ENCODE measurements at places on chromosomes 7 and 10.
A peak's percentile ranks its signal among the peaks of the same experiment; 100 is the strongest.

DNA sequence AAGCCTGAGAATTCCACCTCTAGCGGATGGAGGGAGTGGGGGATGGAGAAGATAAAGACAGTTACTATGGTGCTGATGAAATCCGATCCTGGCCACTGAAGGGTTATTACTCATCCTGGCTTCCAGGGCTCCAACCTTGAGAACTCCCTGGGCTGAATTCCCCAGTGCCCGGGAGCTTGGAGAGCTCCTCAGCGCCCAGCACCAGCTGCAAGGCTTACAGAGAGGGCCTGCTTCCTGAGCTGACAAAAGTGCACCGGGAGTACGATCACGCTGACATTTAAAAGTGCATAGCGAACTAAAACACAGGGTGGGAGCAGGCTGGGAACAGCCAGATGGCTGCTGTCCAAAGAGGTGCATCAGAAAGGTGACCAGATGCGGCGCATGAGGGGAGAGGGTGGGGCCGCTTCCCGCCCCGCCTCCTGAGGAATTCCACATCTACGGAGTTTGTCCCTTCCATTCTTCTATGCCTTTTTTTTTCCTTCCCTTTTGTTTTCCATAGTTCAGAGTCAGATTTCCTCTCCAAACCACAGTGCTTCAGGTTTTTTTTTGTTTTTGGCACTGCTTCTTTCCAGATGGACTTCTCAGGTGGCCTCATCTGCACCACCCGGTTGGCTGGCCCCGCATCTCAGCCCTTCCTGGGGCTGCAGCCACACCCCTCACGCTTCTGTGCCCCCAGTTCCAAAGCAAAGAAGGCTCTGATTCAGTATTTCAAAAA lies 62.4 kb upstream of the MKRN1 start:
- DNase-seq: no peak

GRCh38 chr10:89591111-89591795 lies 53.8 kb downstream of the PANK1 start:
- no peak for DNase-seq

GRCh38 chr7:6248581-6248980 lies 23.8 kb downstream of the CYTH3 start:
- DNase-seq: no peak

DNA sequence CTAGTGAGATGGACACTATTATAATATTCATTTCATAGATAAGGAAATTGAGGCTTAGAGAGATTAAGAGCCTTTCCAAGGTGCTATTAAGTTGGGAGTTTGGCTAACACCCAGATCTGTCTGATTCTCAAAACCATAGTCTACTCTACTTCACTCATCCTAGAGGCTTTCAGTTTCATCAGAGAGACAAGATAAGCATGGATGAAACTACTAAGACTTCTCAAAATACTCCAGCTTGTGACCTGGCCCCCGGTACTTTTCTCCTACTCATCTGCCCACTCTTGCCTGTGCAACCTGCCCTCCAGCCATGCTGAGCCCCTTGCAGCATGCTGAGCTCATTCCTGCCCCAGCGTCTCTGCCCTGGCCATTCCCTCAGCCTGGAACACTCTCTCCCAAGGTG lies 12.2 kb upstream of the SLC35B4 start:
- DNase-seq: no peak

DNA sequence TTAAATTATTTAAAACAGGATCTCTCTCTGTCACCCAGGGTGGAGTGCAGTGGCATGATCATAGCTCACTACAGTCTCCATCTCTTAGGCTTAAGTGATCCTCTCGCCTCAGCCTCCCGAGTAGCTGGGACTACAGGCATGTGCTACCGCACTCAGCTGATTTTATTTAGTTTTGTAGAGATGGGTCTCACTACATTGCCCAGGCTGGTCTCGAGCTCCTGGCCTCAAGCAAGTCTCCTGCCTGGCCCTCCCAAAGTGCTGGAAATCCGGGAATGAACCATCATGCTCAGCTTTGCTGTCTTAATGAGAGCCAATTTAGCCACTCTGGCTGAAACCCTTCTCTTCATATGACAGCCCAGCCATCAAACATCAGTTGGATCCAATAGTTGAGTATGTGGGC lies 53.3 kb upstream of the NRP1 start:
- DNase-seq: no peak

DNA sequence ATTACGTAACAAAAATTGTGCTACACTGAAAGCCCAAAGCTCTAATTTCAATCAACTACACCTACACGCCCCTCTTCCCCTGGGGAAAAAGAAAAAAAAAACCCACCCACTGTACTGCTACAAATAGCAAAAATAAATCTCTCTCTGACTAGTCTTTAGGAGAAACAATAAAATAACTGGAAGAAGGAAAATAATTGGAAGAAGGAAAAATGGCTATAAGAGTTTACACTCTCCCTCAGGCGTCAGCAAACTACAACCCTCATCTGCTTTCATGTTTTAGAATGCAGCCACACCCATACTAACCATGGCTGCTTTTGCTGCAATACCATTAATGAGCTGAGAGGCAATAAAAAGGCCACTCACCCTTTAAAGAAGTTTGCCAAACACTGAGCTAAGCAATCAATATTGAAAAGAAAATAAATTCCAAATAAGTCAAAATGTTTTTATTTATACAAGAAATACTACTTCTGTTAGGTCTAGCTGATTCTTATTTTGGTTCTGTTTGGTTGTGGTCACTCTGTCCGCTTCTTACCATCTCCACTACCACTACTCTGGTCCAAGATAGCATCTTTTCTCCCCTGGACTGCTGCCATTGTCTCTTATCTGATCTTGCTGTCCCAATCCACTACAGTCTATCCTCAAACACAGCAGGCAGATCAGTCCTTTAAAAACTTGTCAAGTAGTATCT lies 3.8 kb downstream of the MINDY3 start:
- DNase-seq: no peak

DNA sequence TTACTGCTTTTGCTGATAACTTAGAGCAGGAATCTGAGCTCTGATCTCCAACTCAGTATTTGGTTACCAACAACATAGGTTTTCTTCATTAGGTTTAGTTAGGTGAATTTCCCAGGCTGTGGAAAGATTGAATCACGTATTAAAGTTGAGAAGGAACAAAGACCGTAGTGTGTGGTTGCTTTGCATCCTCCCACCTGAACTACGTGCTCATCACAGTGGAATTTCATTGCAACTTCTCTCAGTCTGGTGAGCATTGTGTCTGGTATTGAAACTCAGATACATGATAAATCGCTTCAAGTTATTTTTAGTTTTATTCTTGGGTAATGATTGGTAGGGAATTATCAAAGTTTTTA lies 139.4 kb upstream of the AKR1E2 start:
- DNase-seq: peak; percentile 25

DNA sequence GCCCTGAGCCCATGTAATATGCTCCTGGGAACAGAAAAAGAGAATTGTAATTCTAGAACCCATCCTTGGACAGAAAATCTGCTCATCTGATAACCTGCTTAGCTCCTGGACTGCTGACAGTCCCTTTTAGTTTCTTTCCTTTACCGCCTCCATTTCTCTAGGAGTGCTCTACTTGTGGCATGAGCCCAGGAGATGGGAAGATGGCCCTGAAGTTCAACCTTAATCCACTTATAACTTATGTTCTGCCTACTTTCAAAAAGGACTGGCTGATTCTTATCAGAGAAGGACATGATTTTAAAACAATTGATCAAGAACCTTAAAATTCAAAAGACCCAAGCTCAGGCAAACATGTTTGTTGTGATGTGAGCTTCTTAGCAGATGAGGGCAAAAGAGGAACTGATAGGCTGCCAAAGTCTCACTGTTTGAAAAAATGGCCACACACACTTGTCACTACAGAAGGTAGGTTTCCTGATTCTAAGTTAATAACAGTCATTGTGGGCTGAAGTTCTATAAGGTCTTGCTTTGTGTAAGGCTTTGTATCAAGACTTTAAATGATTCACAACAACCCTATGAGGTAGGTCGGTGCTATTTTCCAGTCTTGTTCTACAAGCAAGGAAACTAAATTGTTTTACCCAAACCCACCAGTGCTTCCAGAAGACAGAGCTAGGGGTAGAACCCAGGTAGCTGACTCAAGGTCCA lies 94.3 kb upstream of the AFAP1L2 start:
- no peak for DNase-seq

GRCh38 chr10:92734301-92734700 lies 44.5 kb downstream of the HHEX start:
- DNase-seq: no peak

- no peak for DNase-seq
Observed at GRCh38 chr10:77949167-77949566, 22.6 kb upstream of the DLG5 start.

DNA sequence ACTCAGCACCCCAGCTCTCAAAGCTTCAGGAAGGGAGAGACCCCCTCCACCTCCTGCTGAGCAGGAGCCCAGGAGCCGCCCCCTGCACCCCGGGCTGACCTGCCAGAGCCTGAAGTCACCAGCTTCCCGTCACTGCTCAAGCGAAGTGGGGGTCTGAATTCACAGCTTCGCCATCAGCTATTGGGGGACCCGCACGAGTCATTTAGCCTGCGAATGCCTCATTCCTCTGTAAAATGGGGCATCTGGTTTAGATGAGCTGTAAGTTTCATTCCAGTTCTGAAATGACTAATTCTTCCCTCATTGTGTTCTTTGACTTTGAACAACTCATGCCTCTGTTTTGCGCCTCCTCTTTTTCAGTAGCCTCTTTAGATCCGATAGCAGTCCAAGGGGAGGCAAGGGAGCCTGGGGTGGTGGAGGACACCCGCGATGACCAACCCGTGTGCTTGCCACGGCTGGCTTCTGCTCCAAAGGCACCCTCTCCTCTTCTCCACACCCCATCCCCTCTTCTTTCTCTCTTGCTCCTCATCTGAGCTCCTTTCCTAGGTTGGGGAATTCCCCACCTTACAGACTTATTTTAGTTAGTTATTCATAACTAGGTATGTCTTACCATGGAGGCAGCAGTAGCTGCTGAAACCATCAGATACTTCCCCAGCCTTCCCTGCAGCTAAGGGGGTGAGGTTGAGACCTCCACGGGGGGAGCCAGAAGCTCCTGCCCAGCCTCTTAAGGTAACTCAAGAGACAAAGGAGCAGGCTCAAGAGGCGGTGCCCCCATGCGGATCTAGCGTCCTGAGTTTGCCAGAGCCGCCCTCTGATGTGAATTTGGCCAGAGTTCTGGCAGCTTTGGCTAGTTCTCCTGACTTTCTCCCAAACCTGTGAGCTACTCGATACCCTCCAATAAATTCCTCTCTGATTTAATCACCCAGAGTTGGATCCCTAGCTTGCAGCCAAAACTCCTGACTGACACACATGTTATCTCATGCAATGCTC lies 47.7 kb downstream of the RBM17 start:
- DNase-seq: peak; percentile 51

All from stimulated activated CD4-positive, alpha-beta T cell treated with anti-CD3 and anti-CD28 coated beads, Interleukin-2, amount 100 ng/mL, for 48 hours (primary cell).